ENCODE measurements at places on chromosomes 7 and 10.

- DNase-seq, result no peak
Observed at GRCh38 chr7:35781767-35782515, 18.9 kb upstream of the SEPTIN7 start.

GRCh38 chr7:101496017-101496416 is 133.1 kb downstream of the MYL10 start:
- DNase-seq, result no peak

DNA sequence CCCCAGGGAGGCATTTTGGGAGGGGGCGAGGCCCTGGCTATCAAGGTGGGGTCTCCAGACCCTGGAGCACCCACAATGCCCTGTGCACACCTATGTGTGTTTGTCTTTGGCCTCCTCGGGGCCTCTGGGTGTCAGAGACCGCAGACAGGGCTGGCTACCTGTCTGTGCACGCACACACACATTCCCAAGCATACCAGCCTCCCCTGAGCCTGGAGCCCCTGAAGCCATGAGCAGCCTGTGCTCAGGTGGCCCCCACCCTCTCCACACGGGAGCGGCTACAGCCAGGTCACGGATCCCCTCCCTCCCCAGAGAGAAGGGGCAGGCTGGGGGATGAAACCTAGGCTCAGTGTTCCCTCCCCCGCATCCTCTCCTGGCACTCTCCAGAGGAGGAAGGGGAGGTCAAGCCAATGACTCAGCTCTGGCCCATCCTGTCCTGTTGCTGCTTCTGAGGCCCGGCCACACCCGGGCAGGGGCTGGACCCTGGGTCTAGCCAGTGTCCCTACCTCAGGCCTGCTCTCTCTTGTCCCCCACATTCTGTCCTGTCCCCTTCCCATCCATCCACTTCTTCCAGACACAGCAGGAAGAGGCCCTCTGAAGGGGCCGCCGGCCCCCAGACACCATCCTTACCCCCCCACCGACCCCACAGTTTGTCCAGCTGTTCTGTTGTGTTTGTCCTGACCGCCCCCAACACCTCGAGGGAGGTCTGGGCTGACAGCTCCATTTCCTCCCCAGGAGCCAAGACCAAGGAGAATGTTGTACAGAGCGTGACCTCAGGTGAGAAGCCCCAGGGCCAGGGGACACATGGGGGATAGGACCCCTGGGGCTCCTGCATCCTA is 720 bp downstream of the SNCG start:
- DNase-seq, result no peak

DNA sequence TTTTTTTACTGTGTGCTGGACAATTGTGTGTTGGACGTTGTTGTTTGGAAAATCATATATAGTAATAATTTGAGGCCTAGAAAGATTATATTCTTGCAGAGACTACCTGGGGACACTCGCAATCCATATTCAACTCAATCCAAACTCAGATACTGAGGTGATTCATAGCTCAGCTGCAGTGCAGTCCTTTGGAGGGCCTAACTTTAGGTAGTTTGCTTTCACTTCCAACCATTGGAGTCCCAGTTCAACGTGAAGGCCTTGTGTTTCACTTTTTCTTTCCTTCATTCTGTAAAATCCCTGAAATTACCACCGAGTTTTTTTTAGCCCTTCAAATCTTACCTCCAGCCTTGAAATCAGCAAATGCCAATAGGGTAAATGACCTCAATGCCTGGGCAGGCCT is 32.3 kb downstream of the ATRNL1 start:
- DNase-seq, result no peak

DNA sequence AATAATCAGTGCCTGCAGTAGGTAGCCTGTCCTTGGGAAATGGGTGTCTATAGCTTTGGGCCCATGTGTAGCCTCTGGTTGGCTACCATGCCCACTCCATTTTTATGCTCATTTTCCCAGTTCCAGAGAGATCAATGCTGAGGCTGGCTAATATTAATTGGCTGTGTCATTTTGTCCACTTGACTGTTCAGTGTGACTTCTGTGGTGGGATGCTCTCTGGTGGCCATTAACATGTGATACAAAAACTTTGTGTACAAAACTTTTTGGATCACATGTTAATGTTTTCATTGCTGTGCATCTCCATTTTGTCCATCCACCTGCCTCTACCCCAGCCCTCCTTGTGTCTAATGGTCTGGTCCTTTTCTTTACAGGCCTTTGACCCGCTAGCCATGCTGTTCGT is 22.7 kb downstream of the VIM start:
- DNase-seq, result no peak

DNA sequence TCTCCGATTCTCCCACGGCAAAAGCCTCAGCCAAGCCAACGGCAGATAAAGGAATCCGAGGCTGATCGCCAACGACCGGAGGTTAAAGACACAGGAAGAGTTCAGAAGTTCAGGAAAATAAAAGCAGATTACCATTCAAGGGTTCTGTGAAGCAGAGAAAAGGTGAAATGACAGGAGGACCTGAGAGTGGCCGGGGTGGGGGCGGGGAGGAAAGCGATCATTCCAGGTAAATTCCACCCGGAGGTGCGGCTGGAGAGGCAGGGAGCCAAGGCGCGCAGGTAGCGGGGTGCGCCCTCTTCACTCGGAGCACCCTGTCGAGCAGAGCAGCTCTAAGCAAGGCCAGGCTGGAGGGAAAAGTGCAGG is 35.3 kb upstream of the SEPHS1 start:
- no peak for DNase-seq

Data from stimulated activated CD4-positive, alpha-beta T cell treated with anti-CD3 and anti-CD28 coated beads, Interleukin-2, amount 100 ng/mL, for 24 hours (primary cell).